ENCODE measurements at places on chromosomes 5 and 9. TPM values are rescaled to one million over a fixed set of nuclear protein-coding genes. Genes with fewer than 3 reads are reported as not detected.

ST6GALNAC6 gene
- total RNA-seq: 25.8 TPM

- DNase-seq: no peak
Measured at GRCh38 chr5:61202213-61202612, 39.9 kb upstream of the SMIM15 start.

DNA sequence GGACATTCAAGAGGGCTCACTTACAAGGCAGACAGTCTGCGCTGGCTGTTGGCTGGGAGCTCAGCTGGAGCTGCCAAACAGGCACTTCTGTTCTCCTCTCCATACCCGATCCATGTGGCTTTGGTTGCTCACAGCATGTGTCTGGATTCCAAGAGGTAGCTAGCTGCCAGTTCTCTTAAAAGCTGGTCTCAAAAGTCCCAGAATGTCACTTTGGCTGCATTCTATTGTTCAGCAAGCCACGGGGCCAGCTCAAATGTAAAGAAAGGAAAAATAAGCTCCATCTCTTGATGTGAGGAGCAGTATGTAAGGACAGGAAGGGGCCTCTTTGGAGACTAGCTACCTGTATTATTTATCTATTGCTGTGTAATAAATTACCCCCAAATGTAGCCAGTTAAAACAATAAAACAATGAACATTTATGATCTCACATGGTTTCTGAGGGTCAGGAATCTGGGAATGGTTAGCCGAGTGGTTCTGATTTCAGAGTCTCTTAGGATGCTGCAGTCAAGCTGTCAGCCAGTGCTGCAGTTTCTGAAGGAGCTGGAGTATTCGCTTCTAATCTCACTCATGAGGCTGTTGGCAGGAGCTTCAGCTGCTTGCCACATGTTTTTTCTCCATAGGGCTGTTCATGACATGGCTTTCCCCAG lies 112.7 kb upstream of the CLINT1 start:
- DNase-seq: no peak

DNA sequence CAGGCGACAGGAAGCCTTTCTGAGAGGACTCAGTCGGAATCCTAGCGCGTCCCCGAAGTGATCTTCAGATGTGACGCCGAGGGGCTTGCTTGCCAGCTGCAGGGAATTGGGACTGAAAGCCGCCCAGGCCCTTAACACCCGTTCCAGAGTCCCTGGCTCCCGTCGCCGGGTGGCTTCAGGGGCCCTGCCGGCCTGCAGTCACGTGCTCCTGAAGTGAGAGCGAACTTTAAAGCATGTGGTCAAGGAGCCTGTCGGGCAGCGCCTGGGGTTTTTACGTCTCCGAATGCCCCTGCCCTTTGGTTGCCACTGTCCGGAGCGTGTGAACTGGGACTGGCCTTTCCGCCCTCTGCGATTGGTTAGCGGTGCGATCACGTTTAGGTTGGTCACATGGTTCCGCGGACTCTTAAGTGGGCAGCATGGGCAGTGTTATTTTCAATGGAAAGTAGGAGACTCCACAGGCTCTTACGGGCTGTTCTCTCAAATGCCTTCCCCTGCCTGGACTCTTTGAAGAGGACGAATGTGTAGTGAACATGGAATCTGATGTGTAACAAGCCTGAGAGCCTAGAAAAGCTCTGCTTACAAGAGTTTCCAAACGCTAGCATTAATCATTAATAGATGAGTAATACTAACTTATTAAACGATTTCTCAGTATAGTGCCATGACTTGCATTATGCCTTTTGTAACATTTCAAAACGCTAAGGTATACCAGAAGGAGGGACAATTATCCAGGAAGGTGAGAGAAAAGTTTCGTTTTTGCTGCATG lies 1.9 kb downstream of the VLDLR start:
- peak; percentile 95 for DNase-seq

GRCh38 chr5:77272206-77272605 lies 61.7 kb downstream of the PDE8B start:
- no peak for DNase-seq

DNA sequence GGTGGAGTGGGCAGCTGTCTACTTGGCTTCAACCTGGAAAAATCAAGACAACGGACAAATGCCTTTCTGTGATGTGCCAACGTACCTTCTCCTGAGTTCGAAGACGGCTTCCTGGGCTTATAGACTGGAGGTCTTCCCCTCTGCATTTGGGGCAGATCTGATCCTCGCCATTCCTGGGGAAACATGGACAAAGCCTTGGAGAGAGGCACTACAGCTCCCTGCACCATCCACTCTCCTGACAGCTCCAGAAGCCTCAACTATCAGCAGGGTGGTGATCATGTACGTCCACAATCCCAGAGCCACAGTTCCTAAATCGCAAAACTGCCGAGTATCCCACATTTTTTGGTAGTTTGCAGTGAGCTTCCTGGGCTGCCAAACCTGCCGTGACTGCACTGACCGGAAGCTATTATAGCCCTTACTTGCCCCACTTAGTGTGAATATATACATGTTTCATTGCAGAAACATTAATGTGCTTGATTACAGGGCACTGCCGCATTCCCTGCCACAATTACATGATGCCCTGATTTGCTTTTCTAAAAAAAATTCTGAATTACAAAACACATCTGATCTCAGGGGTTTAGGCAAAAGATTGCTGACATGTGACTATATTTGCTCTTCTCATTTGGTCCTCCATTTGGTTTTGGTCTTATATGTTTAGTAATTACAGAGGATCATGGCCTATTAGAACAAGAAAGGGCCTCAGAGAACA lies 2.8 kb downstream of the TRAF1 start:
- no peak for DNase-seq
